ENCODE measurements at places on chromosomes 7 and 10.
A peak's percentile ranks its signal among the peaks of the same experiment; 100 is the strongest.

GRCh38 chr10:102229810-102230263 is 3.7 kb downstream of the ELOVL3 start:
- DNase-seq: peak; percentile 74

DNA sequence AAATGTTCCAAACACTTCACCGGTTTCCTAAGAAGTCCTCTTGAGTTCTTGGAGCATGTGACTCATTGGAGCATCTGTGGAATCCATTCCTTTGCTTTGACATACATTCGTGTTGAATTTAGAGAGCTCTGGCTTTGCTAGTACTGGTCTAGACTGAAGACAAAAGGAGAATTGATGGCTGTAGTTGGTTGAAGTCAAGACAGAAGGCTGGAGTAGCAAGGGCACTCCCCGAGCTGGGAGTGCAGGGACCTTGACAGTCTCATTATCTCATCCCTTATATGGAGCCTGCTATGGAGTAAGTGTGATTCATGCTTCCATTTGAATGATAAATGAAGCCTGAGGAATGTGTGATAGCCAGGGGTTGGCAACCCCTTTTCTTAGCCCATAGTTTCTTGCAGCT is 1249.1 kb downstream of the TYW1 start:
- no peak for DNase-seq

- DNase-seq: no peak
Measured at GRCh38 chr10:100175875-100176274, 10.0 kb downstream of the ERLIN1 start.

DNA sequence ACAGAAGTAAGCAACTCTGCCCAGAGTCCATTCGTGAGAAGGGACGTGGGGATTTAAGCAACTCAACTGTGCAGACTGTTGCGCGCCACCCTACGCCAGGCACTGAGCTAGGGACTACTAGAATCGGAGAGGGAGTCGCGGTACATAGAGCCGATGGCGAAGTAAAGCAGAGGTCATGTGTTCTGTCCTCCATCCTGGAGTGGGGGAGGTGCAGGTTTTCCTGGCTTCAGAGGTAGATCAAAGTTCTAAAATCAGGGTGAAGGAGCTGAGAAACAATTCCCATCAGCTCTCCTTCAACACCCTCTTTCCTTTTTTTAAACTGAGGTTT is 23.2 kb downstream of the SLC35G1 start:
- DNase-seq: no peak

- no peak for DNase-seq
Measured at GRCh38 chr7:124996778-124997177, 67.2 kb upstream of the POT1 start.

DNA sequence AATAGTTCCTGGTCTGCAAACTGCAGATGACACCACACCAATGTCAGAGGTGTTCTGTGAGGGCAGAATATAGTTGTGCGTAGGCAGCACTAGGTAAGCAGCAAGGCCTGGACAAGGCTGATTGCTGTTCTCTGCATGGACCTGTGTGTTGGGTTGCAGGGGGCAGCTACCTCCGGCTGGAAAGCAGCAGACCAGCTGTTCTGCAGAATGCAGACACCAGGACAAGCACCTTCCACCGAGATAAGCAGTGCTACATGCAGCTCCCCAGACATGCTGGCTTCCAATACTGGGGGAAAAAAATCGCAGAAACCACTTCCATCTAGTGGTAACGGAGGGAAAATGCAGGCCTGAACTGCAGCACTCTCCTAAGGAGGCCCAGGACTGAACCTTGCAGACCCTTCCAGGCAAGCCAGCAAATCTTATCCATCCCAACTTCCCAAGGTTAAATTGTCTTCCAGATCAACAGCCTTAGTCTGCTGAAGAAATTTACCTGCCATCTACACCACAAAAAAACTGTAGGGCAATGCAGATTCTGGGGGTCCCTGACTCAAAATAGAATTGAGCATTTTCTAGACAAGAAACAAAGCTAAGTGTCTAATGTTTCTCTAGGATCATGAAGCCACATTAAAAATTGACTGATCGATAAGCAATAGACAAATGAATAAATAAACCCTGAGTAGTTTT is 50.5 kb upstream of the COBL start:
- peak; percentile 59 for DNase-seq

- DNase-seq: peak; percentile 84
Measured at GRCh38 chr10:69318106-69318866, 40.0 kb downstream of the HK1 start.

DNA sequence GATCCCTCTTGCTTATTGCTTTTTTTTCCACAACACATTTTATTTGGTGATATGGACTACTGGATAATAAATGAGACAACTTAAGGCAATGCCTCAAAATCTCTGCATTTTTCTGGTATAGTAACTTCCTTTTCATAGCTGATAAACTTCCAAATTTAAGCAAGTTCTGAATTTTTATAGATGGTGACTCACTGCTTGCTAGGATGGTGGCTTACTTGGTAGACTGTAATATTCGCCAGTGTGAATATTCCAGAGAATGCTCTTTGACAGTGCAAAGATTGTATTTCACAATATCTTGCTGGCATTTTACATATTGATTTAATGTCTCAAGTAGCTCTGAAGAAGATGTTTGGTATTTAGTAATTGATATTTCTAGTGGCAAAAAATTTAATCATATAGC is 472.4 kb downstream of the TFEC start:
- no peak for DNase-seq

DNA sequence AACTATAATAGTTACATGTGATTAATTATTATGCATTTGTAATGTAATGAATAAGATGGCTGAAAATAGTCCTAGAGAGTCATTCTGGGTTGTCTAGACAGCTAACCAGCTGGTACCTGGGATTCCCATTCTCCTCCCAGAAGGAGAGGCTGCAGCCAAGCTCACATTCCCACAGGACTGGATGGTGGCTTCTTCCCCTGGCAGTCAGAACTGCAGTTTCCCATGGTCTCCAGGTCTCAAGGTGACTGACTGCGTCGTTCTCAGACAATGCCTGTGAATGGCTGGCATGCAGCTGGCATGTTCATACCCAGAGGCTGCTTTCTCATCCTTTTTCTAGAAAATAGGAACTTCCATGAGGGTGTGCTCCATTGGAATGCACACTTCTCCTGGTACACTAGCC is 21.3 kb downstream of the TAS2R16 start:
- DNase-seq: no peak

GRCh38 chr7:22292531-22292930 is 64.4 kb downstream of the RAPGEF5 start:
- no peak for DNase-seq

- DNase-seq: peak; percentile 47
Measured at GRCh38 chr10:5977471-5978229, at the start of gene IL15RA. IL15RA (minus strand) TSS chr10:5977543; CDS start chr10:5977492, 51 bp downstream.

DNA sequence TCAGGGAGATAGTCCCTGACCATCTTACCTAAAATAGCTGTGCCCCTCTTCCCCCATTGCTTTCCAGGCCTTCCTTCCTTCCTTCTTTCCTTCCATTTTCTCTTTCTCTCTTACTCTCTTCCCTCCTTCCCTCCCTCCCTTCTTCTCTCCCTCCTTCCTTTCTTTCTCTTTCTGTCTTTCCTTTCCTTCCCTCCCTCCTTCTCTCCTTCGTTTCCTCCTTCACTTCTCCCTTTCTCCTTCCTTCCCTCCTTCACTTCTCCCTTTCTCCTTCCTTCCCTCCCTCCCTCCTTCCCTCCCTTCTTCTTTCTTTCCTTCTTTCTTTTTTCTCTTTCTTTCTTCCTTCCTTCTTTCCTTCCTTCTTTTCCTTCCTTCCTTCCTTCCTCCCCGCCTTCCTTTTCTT is 24.6 kb upstream of the MKX start:
- DNase-seq: no peak

DNA sequence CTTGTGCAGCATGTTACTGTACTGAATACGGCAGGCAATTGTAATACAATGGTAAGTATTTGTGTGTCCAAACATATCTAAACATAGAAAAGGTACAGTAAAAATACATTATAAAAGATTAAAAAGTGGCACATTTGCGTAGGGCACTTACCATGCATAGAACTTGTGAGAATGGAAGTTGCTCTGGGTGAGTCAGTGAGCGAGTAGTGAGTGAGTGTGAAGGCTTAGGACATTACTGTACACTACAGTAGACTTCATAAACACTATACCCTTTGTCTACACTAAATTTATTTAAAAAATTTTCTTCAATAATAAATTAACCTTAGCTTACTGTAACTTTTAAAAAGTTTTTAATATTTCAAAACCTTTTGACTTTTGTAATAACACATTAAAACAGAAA is 37.5 kb downstream of the BPGM start:
- DNase-seq: no peak

- no peak for DNase-seq
Measured at GRCh38 chr7:118836933-118837332, 612.4 kb downstream of the ANKRD7 start.

DNA sequence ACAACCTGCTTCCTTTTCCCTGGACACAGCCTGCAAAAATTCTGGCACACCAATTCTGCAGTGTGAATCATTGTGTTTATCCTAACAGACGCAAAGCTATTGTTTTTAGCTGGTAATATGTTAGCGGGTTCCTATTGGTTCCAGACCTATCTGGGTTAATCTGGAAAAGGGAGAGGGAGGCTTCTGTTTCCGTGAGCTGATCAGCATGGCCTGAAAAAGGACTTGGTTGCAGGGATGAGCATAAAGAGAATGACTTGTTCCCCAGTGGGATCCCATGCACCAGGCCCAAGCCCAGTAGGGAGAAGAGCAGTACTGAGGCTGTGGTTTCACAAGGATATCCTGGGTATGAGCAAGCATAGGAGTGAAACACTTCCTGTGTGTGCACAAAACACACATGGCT is 78.4 kb downstream of the PDE1C start:
- DNase-seq: no peak

GRCh38 chr10:120382360-120382759 is 74.7 kb upstream of the PLPP4 start:
- DNase-seq: no peak
